ENCODE measurements at places on chromosomes 6 and 20.

DNA sequence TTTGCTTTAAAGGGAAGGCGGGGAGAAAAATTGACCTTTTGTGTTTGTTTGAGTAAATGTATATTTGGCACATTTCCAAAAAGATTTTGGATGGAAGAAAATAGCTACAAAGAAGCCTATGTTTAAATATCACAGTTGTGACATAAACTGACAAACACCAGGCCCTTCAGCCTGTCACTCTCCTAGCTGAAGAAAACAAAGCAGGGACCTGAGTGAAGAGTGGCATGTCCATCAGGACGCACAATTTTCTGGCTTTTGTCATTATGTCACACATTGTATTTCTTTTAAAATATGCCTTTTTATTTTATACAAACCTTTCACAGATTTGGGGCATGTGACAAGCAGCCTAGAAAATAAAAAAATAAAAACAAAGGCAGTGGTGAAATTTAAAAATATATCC, 241.2 kb downstream of the OGFRL1 start:
- DNase-seq, result no peak

DNA sequence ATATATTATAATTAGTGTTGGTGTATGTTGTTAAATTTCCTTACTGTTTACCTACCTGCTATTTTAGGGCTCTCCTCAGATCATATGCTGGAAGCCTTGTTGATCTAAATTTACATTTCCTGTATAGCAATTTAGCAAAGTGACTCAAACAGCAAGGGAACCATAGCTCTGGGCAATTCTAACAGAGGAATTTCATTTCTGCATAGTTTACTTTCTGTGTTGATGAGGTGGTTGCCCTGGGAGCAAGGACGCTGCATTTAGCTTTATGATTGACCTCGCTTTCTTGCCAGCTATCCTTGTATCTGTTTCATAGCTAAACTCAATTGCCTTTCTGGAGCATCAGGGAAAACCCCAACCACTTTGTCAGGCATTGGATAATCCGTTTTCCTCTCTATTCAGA, 810.8 kb downstream of the GRIK2 start:
- no peak for DNase-seq

- no peak for DNase-seq
Observed at GRCh38 chr6:153145591-153145990, 14.5 kb upstream of the RGS17 start.

GRCh38 chr6:31657406-31658157, 1.9 kb downstream of the APOM start:
- no peak for DNase-seq

GRCh38 chr6:135088818-135089809, 34.5 kb upstream of the HBS1L start:
- no peak for DNase-seq
